ENCODE measurements at places on chromosomes 6 and 20. TPM values are rescaled to one million over a fixed set of nuclear protein-coding genes. Genes with fewer than 3 reads are reported as not detected.

CST8 gene
- not detected for total RNA-seq

OPRM1 gene
- not detected for total RNA-seq

TREM1 gene
- total RNA-seq: 0.59 TPM

SNPH gene
- 0.83 TPM for total RNA-seq

INSM1 gene
- not detected for total RNA-seq

FLRT3 gene
- total RNA-seq: 11.8 TPM

EPPIN gene
- total RNA-seq: not detected

E2F3 gene
- total RNA-seq: 7.1 TPM

HCRTR2 gene
- not detected for total RNA-seq

PXDC1 gene
- 18.5 TPM for total RNA-seq

THEMIS gene
- 0.91 TPM for total RNA-seq

SIRPB2 gene
- total RNA-seq: 5.9 TPM

IDH3B gene
- total RNA-seq: 126 TPM

SLC35F1 gene
- total RNA-seq: 0.09 TPM

CLDN20 gene
- total RNA-seq: not detected

PPP1R14C gene
- 20.5 TPM for total RNA-seq

STMN3 gene
- 8.4 TPM for total RNA-seq

TSHZ2 gene
- total RNA-seq: 14.1 TPM

LGSN gene
- not detected for total RNA-seq

PARD6B gene
- total RNA-seq: 6.5 TPM

HLA-DQA1 gene
- total RNA-seq: 2.8 TPM

SOD2 gene
- total RNA-seq: 227 TPM

CCR6 gene
- 2.4 TPM for total RNA-seq

LAMA5 gene
- total RNA-seq: 127 TPM

UNC5CL gene
- 1.1 TPM for total RNA-seq

IRAK1BP1 gene
- total RNA-seq: 1.8 TPM

ADGRF4 gene
- total RNA-seq: 26.1 TPM

CCDC167 gene
- 41.5 TPM for total RNA-seq

FAM184A gene
- total RNA-seq: 0.30 TPM
